ENCODE measurements at places on chromosomes 5 and 9.

- no peak for DNase-seq
These were observed 58.2 kb downstream of the CAST start for GRCh38 chr5:96720408-96720807.

GRCh38 chr5:19660679-19661078 lies 327.3 kb downstream of the CDH18 start:
- DNase-seq, result no peak

- DNase-seq, result no peak
These were observed 27.6 kb downstream of the TLX3 start for GRCh38 chr5:171336521-171337209.

DNA sequence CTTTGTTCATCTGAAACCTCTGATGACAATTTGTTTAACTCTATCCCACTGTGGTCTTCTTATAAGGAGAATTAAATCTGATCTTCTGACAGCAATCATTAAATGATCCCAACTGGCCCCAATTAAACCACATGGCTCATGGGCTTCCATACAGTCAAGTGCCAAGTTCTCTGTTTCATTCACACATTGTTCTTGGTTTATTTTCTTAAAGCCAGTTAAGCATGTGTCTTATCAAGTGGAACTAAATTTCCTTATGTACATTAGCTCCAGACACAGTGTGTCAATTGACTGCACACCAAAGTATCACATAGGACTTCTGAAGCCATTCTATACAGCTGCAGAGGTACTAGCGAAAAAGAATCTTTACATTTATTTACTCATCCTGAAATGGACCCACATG lies 51.2 kb downstream of the MEF2C start:
- no peak for DNase-seq

DNA sequence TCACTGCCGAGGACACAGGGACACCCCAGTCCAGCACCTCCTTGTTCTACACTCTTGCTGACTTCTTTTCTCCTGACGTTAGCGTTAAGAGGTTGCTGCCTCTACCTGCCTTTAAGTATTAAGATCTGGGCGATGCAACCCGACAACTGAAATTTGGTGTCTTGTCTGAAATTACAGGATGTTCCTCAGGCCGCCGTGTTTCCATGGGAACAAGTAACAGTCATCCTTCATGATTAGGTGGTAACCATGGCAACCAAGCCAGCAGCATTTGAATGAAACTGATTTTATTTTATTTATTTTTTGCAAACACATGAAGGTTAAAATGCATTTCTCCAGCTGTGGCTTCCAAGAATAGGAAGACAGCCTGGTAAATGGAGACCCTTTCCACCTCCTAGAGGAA lies 20.8 kb downstream of the DAB2IP start:
- DNase-seq, result no peak

Data from T1000 (cell line).